Activated CD4-positive, CD25-positive, alpha-beta regulatory T cell treated with anti-CD3 and anti-CD28 coated beads, Interleukin-2, amount 50 U/mL, for 72 hours (primary cell): ENCODE measurements at places on chromosomes 7 and 10.

GRCh38 chr7:73904219-73905137 lies 43.5 kb downstream of the TMEM270 start:
- DNase-seq: no peak

- DNase-seq: no peak
These were observed 91.9 kb downstream of the GPAM start for GRCh38 chr10:112091703-112092102.

- DNase-seq: no peak
These were observed 79.6 kb downstream of the OR13A1 start for GRCh38 chr10:45235798-45236220.

GRCh38 chr7:47428768-47429472 lies 153.0 kb downstream of the TNS3 start:
- DNase-seq: no peak

- no peak for DNase-seq
These were observed 144.7 kb upstream of the ZNF716 start for GRCh38 chr7:57305192-57305748.

DNA sequence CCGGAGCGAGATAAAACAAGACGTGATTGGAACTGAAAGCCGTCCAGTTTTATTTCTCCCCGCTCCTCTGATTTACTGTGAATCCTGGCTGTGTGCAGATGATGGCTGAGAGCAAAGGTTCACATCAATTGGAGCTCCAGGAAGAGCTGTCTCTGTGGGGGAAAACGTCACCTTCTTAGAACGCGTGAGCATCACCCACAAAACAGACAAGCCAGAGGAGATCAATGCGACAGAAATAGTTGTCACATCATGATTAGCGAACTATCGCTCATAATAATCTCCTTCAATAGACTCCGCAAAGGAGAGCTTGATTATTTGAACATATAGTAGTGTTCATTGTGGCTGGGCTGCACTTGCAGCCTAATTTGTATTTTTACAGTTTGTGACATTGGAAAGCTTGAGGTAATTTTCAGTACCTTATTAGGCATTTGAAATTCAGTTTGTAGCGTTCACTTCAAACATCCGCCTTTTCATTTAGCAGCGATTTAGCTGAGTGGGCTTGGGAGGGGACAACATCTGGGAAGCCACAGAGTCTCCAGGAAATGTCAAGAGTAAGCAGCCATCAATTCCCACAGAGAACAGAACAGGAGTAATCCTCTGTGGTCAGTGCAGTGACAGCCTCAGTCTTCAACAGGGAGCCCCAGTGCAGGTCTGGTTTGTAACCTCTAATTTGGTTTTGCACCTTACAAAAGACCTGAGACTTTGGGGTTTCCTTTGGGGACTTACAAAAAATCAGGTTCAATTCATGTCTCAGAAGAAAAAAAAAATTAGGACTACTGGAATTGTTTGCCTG lies 276.8 kb upstream of the PFKP start:
- DNase-seq: no peak

GRCh38 chr10:88493691-88494483 lies 89.2 kb downstream of the RNLS start:
- no peak for DNase-seq

DNA sequence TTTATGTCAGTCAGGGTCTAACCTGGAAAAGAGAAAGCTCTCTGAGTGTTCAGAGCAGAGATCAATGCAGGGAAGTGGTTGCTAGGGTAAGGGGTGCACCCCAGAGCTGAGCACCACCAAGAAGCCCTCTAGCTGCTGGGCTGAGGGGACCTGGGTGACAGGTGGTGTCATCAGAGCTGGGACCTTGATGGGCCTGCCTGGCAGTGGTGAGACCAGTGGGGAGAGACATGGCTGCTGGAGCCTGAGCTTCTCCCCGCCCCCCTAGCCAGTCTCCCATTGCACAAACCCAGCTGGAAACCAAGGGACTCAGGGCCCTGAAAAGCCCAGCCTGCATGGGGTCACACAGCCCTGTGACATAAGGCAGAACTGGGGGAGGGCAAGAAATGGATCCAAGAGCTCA lies 49.1 kb upstream of the OSBPL3 start:
- DNase-seq: no peak

GRCh38 chr10:49748006-49748405 lies 14.1 kb downstream of the OGDHL start:
- no peak for DNase-seq

GRCh38 chr10:131178521-131179331 lies 132.8 kb downstream of the TCERG1L start:
- DNase-seq: no peak

- no peak for DNase-seq
These were observed 825.8 kb upstream of the POM121L12 start for GRCh38 chr7:52209614-52210013.

- DNase-seq: no peak
These were observed 12.3 kb downstream of the CAV2 start for GRCh38 chr7:116511552-116512519.

DNA sequence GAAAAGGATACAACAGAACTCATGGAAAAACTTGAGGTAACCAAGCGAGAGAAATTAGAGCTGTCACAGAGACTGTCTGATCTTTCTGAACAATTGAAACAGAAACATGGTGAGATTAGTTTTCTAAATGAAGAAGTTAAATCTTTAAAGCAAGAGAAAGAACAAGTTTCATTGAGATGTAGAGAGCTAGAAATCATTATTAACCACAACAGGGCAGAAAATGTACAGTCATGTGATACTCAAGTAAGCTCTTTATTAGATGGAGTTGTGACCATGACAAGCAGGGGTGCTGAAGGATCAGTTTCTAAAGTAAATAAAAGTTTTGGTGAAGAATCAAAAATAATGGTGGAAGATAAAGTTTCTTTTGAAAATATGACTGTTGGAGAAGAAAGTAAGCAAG lies 62.1 kb downstream of the AKAP9 start:
- no peak for DNase-seq

GRCh38 chr7:69907720-69908119 lies 309.4 kb downstream of the AUTS2 start:
- no peak for DNase-seq

- no peak for DNase-seq
These were observed 14.4 kb downstream of the SPOCK2 start for GRCh38 chr10:72073708-72074573.

GRCh38 chr10:44961230-44961571 lies 1.6 kb downstream of the RASSF4 start:
- DNase-seq: peak; percentile 17

- DNase-seq: no peak
These were observed 4.6 kb downstream of the C7orf25 start for GRCh38 chr7:42907316-42907715.

GRCh38 chr7:134692344-134692705 lies 45.7 kb downstream of the BPGM start:
- no peak for DNase-seq

- no peak for DNase-seq
These were observed 102.9 kb upstream of the FAM20C start for GRCh38 chr7:89232-90019.

GRCh38 chr10:97713826-97714400 lies 383 bp downstream of the MARVELD1 start:
- DNase-seq: peak; percentile 56

- DNase-seq: no peak
These were observed 17.6 kb downstream of the APBB1IP start for GRCh38 chr10:26455567-26456315.

DNA sequence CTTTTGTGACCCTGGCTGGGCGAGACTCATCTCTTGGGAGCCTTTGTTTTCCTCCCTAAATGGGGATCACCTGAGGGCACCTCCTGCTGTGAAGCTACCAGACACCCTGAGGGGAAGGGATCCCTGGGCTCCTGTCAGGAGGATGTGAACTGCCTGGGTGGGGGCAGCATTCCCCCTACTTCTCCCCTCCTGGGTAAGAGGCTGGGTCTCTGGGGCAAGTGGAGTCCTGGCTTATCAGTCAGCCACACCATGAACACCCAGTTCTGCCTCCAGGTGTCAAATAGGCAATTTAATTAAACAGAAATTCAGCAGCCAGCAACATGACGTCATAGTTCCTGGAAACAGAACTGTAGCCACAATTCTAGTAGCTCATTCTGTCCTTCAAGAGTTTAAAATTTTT lies 97.7 kb upstream of the RET start:
- DNase-seq: peak; percentile 11

GRCh38 chr10:121448766-121449421 lies 149.3 kb downstream of the FGFR2 start:
- DNase-seq: no peak

DNA sequence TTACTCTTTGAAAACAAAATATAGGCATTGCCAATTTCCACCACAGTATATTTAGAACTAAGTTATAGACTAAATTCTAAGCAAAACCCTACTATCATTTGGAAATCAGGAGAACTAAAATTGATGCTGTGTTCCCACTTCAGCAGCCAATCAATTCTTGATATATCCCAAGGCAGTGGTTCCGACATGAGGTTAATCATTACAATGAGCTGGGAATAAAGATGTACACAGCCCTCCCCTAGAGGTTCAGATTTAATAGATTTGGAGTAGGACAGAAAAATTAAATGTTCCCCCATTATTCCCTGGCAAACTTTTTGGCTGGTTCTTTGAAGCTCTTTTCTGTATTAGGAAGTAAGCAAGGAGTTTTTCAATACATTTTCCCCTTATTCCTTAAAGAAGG lies 15.1 kb downstream of the ZNF800 start:
- DNase-seq: no peak

DNA sequence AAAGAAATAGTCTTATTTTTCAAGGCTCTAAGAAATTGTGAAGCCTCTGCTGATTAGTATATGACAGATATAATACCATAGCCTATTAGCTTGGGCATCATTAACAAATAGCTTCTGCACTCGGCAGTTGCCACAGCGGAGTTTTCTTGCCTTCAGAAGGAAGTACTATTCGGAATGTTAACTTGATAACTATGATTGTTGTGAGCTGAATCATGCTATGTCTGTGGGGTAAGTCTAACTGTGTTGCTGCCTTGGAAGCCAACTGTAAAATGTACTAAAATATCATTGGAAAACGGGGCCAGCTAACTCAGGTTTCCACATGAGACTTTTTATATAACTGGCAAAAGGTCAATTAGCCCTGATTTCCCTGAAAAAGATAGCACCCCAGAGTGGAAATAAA lies 93.2 kb downstream of the TWIST1 start:
- no peak for DNase-seq

- DNase-seq: no peak
These were observed at the start of gene CYP2C9 for GRCh38 chr10:94938383-94938782. TSS of gene CYP2C9 (plus strand) at chr10:94938658. CDS start at chr10:94938683, 25 bp downstream.

DNA sequence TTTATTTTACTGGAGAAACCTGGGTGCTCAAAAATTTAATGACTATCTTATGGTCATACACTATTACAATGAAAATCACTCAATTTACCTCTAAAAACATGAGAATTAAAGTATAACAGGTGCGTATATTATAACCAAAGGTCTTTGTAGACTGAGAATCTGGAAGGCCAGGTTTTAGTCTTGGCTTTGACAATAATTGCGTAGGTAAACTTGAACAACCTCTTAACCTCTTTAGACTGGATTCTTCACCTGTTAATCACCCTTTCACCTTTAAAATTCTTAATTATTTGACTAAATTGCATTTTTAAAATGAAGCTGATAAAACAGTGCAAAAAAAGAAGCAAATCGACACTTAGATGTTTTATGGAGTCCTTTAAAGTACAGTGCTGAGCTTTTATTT lies 156.1 kb downstream of the SEMA3E start:
- DNase-seq: no peak

GRCh38 chr7:136957391-136957790 lies 88.9 kb downstream of the CHRM2 start:
- DNase-seq: no peak

GRCh38 chr7:147595042-147595441 lies 995.5 kb upstream of the C7orf33 start:
- no peak for DNase-seq

- DNase-seq: no peak
These were observed 263.0 kb upstream of the NEBL start for GRCh38 chr10:21160116-21160515.

- DNase-seq: no peak
These were observed 1065.8 kb upstream of the GHITM start for GRCh38 chr10:83073472-83073871.

GRCh38 chr10:30170814-30171213 lies 111.4 kb upstream of the JCAD start:
- DNase-seq: no peak

- DNase-seq: no peak
These were observed 73.4 kb downstream of the VIPR2 start for GRCh38 chr7:159071260-159071659.

GRCh38 chr7:44565795-44566559 lies 7.7 kb downstream of the DDX56 start:
- DNase-seq: no peak

DNA sequence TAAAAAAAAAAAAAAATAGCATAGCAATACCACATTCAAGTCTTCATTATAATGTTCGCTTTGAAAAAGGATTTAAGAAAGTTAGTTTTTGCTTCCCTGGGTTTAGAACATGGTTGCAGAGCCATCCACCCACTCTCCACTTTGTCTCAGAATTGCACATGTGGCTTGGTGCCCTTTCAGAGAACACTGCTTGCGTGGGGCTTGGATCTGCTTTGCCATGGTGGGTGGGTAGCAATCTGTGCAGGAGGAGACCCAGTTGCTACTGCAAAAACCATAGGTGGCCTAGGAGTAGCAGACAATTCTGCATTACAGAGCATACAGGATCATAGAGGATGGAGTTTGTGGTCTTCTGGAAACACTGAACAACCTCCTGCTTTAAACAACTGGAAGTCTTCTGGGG lies 421.4 kb upstream of the CELF2 start:
- DNase-seq: no peak

GRCh38 chr7:157846271-157846670 lies 509.5 kb downstream of the DNAJB6 start:
- peak; percentile 19 for DNase-seq

- no peak for DNase-seq
These were observed 27.2 kb upstream of the WNT16 start for GRCh38 chr7:121301446-121302213.

DNA sequence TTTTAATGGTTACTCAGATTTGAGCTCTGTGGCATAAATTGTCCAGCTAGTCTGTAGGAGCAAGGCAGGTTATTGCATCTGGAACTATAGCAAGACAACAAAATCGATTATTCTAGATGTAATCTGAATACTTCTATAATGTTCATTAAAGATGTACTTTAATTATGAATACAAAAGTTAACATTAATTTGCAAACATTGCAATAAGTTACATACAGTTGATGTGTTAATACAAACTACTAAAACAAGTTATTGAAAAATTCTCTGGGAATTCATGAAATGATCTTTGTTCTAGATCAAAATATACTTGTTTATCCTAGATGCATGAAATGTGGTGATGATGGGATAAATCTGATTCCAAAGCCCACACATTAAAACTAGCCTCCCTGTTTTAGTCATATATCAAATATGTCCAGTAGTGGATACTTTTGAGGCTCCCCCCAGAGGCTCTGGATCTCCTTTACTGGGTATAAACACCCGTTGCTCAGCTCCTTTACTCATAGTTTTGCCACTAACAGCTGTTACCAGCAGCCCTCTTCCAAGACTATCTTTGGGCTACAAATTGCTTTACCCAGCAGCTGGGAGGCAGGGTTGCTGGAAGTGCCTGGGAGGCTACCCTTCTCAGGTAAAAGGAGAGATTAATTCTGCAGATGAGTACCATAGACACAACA lies 78.1 kb downstream of the ARL4A start:
- no peak for DNase-seq
